Effector CD8-positive, alpha-beta T cell (primary cell): ENCODE measurements at places on chromosomes 6 and 20.

DNA sequence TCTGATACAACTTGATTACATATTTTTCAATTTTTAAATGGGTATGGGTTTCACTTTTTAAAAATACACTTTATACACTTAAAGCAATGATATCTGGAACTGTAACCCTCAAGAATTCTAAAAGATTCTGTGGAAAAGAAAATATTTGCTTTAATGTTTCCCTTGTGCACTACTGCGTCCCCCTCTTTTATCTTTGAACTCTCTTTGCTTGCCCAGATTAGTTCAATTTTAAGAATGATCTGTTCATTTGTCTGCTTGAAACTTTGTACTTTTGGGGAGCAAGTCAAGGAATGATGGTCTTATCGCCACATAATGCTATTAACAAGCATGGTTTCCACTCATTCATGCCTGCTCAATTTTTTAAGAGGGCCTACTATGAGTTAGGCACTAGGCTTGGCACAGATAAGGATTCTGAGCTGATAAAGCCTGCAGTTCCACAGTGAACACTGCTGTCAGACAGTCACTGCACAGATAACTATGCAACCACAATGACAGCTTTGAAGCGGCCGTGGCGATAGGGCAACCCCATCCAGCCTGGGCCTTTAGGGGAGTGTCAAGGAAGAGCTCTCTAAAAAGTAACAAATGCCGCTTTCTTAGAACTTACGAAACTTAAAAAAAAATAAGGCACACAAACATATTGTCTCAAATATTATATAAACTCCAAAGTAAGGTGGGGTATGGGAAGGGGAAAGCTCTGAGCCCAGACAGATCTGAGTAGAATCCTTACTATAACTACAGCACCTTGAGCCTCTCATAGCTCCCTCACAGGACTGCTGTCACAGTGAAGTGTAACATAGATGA lies 29.7 kb downstream of the FYN start:
- peak; percentile 24 for DNase-seq

DNA sequence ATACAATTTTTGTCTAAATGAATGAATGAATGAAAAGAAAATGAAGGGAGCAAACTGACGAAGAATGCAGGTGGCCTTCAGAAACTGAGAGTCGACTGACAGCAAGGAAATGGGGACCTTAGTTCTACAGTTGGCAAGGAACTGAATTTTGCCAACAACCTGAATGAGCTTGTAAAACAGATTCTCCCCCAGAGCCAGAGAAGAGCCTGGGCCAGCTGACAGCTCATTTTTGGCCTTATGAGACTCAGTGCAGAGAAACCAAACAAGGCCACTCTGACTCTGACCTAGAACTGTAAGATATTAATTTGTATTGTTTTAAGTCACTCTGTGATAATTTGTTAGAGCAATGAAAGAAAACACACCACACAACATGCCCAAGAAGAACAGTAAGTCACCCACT lies 21.8 kb downstream of the MAN1A1 start:
- DNase-seq = no peak

GRCh38 chr6:25963426-25964123 lies 973 bp downstream of the TRIM38 start:
- no peak for DNase-seq

DNA sequence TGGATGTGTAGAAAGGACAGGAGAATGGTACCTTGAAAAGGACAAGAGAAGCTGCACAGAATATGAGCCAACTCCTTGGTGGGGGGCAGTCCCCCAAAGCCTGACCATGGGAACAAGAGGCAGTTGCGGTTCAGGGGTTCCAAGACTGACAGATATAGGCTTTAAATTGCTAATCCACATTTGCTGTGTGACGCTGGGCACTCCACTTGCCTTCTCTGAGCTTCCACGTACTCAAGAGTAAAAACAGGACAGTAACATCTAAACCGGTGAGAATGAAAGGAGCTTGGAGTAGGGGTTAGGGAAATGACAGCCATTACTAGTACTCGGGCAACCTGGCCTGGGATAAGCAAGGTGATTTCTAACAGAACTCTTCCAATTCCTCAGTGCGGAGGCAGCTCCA lies 57.9 kb upstream of the LRFN2 start:
- no peak for DNase-seq

GRCh38 chr6:133547136-133547535 lies 306.0 kb downstream of the EYA4 start:
- no peak for DNase-seq

GRCh38 chr6:15823838-15824414 lies 161.1 kb upstream of the DTNBP1 start:
- DNase-seq = no peak

DNA sequence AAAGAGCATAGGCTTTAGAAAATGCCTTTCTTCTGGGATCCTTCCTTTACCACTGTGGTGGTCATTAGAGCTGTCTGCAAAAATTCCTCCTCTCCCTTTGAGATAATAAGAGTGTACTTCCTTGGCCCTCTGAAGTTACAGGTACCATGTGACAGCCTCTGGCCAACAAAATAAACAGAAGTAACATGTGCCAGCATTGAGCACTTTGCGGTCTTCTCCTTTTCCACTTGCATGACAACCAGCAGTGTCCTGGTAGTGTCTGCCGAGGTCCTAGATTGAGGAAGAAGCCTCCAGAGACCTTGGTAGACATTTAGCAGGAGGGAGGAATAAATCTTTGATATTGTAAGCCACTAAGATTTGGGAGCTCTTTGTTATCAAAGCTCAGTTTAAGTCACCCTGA lies 87.5 kb upstream of the ARID1B start:
- no peak for DNase-seq

GRCh38 chr20:16273812-16274555 lies 299.3 kb downstream of the KIF16B start:
- no peak for DNase-seq

GRCh38 chr6:166377721-166378120 lies 5.0 kb downstream of the MPC1 start:
- no peak for DNase-seq

DNA sequence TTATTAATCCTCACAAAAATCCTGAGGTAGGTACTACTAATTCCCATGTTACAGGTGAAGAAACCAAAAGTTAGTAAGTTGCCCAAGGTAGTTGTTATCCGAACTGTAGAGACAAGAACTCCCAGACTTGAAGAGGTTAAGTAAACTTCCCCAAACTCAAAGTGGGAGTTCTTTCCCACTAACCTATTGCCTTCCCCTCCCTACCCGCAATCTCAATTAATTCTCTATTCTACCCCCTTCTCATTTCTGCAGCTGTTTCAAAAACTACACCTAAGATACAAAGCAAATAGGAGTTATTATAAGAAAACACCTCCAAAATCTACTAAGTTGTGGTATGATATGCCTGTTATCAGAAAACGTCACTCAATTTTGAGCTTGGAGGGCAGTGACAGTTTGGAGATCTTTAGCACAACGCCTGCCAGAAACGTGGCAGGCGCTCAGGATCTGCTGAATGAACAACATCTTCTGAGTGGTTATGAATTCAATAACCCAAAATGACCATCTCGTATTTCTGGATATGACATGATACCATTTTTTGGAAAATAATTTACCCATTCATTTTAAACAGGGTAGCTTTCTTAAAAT lies 7.1 kb downstream of the CSNK2A1 start:
- no peak for DNase-seq

- DNase-seq = no peak
Observed at GRCh38 chr6:140980265-140980887, 1152.3 kb upstream of the GJE1 start.

DNA sequence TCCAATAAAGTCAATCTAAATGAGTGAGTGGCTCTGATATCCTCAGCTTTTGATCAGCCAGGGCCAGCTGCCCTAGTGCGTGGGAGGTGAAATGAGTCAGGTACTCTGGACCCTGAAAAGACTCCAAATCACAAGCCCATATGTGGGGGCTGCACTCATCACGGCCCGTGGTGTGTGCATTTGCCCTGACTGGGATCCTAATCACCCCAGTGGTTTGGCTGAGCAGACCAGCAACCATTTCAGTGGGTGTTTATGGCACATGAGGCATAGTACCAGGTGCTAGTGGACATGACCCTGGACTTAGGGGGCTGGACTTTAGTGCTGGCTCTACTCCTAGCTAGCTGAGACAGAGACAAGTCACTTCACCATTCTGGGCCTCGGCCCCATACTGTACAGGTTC lies 39.4 kb downstream of the SCML4 start:
- DNase-seq = no peak

GRCh38 chr6:150631283-150631983 lies 31.7 kb downstream of the PLEKHG1 start:
- DNase-seq = no peak

DNA sequence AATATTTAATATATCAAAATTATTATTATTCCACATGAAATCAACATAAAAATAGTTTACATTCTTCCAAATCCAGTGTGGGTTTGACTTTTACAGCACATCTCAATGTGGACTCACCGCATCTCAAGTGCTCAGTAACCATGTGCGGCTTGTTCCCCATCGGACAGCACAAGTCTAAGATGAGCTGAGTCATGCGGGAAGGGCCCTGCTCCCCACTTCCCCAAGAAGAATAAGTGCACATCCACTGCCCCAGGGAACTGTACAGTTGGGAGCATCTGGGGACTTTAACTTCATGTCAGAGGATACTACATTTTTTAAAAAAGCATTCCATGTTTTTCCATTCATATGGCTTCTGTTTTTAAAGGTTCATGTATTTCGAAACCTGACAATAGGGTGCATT lies 325.6 kb downstream of the BTBD3 start:
- DNase-seq = no peak

DNA sequence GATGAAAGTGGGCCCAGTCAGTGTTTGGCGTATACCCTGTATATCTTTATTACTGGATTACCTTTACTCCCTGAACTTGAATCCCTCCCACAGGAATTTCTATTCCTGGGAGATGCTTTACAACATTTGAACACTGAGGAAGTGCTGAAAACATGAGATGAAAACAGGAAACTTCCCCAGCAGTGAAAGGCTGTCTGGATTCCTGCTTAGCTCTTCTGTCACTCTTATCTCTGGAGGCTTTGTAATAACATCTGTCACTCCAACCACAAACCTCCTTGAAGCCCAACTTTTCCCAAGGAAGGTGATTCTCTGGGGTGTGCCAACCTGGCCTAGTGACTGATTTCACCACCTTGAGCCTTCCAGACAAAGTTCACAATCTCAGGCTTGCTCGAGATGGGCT lies 264.5 kb upstream of the BMP2 start:
- DNase-seq = no peak

DNA sequence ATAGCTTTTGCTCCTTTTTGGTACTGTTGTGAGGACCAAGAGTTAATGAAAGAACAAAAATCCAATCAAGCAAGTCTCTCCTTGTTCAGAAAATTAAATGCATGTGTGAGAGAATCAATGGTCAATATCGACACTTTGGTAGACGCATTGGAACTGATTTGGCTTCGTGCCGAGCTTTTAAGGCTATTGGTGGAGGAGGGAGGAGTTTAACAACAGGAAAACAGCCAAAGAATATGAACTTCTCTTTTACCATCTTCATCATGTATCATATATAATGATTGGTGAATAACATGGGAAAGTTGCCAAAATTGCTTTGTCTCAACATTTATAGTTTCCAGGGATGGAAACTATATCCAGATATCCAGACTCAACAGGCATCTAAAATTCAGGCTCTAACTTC lies 266.5 kb upstream of the CITED2 start:
- no peak for DNase-seq

DNA sequence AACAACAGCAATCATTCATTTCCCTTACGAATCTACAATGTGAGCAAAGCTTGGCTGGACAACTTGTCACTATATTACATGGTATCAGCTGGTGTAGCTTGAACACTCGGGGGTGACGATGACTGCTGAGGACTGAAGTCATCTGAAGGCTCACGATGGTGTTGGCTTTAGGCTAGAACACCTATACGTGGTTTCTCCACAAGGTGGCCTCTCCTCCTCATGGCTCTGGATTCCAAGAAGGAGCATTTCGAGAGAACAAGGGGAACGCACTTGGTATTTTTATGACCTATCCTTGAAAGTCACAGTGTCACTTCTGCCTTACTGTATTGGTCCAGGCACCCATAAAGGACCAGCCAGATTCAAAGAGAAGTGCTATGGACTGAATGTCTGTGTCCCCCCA lies 37.5 kb upstream of the ADGRF1 start:
- no peak for DNase-seq

DNA sequence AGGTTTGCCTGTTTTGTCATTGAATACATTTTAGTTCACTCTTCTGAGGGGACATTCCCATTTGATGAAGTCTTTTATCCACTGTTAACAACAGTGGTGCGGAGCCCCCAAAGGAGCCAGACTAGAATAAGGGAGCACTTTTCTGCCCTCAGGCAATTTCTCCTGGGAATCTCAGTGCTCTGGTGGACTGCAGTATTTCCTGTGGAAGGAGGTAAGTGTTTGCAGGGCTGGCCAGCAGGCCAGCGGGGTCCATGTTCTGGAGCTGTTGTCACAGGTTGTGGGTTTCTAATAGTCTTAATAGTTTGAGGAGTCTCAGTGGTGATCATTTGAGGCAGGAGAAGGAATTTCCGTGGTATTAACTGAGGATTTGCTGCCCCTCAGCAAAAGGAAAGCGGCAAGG lies 83.5 kb downstream of the ASXL1 start:
- no peak for DNase-seq

GRCh38 chr20:39823224-39823623 lies 861.1 kb downstream of the DHX35 start:
- DNase-seq = no peak

DNA sequence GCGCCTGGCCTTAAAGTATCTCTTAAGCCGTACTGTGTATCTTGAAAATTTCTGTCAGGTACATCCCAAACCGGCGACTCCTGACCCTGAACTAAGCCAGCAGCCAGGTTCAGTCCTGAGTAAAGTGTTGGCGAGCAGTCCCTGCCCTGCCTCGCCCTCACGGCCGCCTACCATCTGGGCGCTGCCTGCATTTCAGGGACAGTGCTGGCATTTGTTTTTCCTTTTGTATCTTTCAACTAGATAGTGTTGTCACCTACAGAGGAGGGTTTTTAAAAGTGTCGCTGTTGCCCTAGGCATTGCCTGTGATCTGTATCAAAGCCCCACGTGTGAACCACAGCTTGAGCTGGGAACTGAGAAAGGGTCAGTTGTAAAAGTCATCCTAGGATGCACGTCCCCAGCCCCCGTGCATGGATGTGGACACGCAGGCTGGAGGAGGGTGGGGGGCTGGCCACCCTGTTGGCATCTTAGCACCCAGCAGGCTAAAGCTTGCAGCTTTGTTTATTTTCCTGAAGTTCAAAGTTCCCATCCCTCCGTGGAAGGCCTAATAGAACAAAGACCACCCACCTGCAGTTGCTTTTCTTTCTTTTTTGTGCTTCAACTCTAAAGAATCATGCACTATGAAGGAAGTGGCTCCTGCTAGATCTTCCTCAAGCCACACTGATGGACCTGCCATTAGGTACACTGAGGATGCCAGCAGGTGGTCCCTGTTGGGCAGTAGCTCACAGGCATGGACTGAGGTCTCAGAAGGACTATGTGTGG lies 136.8 kb downstream of the ZDHHC14 start:
- no peak for DNase-seq

GRCh38 chr6:168712993-168713392 lies 272.0 kb downstream of the SMOC2 start:
- DNase-seq = no peak

- no peak for DNase-seq
Observed at GRCh38 chr6:149209871-149210775, 107.4 kb upstream of the TAB2 start.

- DNase-seq = no peak
Observed at GRCh38 chr6:4935486-4935885, 68.4 kb downstream of the RPP40 start.
